ENCODE measurements at places on chromosomes 2 and 18. TPM values are rescaled to one million over a fixed set of nuclear protein-coding genes. Genes with fewer than 3 reads are reported as not detected.

SOWAHC gene
- total RNA-seq, result 0.92 TPM

DNA sequence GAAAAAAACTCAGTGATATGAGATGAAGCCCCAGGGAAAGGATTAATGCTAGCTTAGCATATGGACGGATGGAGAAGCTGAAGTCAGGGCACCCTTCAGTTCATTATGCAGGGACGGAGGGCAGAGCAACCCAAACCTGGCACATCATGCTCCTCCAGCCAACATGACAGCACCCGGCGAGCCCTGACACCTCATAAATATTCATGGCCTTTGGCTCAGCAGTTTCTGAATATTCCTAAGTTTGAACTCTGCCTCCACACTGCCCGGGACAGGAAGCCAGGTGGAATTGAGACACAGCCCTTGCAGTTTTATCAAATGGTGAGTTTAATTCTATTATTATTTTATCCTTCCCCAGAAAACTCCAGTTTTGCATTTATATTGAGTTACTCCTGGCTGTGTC is 87.3 kb upstream of the SH3BP4 start:
- H3K27ac ChIP-seq, result no peak overlapping the region
- H3K36me3 ChIP-seq, result no peaks in the 10 kb centered on the region
- no peaks in the 10 kb centered on the region for H3K4me1 ChIP-seq
- no peaks in the 10 kb centered on the region for H3K27me3 ChIP-seq
- H3K4me3 ChIP-seq, result no peak overlapping the region
- no peak for DNase-seq

DNA sequence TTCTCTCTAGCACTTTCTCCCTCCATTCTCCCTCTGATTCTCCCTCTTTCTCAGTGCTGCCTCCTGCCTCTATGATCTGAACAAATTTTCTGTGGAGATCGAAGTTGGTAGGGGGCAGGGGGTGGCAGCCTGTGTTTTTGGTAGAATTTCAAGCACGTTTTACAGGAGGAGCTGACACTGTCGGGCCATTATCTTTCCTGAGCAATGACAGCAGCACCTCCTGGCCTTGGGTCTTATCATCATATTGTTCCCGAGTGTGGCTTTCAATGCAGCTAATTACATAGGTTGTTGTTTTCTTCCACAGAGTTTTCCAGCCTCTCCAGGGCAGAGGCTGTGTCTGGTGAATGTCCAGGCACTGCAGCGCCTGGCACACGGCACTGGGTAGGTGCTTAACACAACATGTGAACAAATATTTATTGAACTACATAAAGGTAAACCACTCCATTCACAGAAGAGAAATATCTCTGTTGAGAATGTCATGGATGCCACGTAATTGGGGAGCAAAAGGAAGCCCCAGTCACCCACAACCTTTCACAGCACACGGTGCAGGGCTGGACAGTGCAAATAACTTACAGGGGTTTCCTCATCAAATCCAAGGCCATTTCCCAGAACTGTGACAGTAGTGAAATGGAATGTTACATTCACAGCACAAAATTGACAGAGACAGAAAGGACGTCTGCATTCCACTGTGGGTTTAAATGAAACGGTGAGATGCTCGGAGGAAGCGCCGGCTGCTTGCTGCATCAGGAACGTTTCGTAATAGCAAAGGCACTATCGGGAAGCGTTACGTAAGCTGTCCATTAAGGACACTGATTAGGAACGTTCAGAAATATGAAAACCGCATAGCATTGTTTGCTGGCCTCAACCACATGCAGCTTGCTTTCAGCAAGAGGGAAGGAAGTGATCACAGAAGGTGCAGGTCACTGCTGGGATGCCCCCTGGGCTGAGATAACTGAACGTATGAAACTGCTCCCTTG is 6.5 kb upstream of the KCNG2 start:
- peaks cover 58% of the 10 kb centered on the region for H3K27me3 ChIP-seq
- no peak overlapping the region for H3K27ac ChIP-seq
- no peaks in the 10 kb centered on the region for H3K36me3 ChIP-seq

GCG gene
- total RNA-seq, result not detected

- H3K4me3 ChIP-seq, result no peak overlapping the region
- H3K36me3 ChIP-seq, result no peaks in the 10 kb centered on the region
- DNase-seq, result no peak
- H3K4me1 ChIP-seq, result no peaks in the 10 kb centered on the region
Measured at GRCh38 chr18:62660691-62661090, 54.6 kb upstream of the PHLPP1 start.

DNA sequence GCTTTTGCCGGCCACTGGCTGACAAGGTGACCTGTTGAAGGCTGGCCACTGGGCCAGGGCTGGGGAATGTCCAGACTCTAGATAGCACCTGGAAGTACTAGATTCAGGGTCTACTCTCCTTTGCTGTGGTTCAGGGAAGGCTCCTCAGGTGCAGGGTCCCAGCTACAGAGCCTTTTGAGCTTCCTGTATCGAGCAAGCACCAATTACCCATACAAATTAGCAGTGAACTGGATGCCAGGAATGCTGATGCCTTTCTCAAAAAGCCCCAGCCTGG is 213.4 kb downstream of the CYP26B1 start:
- DNase-seq, result no peak
- peaks cover 12% of the 10 kb centered on the region for H3K4me1 ChIP-seq
- no peaks in the 10 kb centered on the region for H3K27me3 ChIP-seq
- H3K4me3 ChIP-seq, result no peak overlapping the region
- no peaks in the 10 kb centered on the region for H3K36me3 ChIP-seq

GRCh38 chr2:620471-621302 is 56.5 kb downstream of the TMEM18 start:
- no peaks in the 10 kb centered on the region for H3K4me1 ChIP-seq
- H3K36me3 ChIP-seq, result no peaks in the 10 kb centered on the region
- H3K4me3 ChIP-seq, result no peak overlapping the region
- H3K27ac ChIP-seq, result no peak overlapping the region
- no peaks in the 10 kb centered on the region for H3K27me3 ChIP-seq
- no peak for DNase-seq

DNA sequence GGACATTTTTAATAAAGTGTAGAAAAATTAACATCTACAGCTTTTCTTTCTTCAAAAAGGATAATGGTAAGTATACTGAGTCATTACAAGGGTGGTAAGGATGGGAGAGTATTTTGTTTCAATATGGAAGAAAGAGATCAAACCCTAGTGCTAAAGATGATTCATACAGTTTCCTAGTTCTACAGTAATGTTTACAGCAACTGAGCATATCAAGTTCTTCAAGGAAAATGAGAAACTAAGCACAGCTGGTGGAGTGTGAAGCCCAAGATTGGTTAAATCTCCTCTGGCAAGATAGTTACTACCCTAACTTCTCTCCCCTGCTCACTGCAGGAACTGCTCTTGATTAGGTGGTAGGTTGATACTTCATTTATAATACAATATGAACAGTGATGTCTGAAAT is 467.5 kb downstream of the XIRP2 start:
- H3K27me3 ChIP-seq, result no peaks in the 10 kb centered on the region
- H3K27ac ChIP-seq, result no peak overlapping the region
- DNase-seq, result no peak

DNA sequence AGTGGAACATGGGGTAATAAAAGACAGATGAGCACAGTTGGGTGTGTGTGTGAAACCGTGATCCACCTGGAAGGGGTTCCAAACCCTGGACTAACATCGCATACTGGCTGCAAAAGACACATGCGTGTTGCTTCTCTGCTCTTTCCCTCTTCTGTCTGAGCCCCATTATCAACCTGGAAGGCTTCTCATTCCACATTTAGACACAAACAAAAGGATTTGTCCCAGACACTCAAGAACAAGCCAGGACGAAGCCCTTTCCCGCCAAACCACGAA is 7.0 kb upstream of the SP9 start:
- H3K4me1 ChIP-seq, result peaks cover 18% of the 10 kb centered on the region
- H3K4me3 ChIP-seq, result no peak overlapping the region
- H3K36me3 ChIP-seq, result no peaks in the 10 kb centered on the region
- H3K27ac ChIP-seq, result no peak overlapping the region
- H3K27me3 ChIP-seq, result peaks cover 71% of the 10 kb centered on the region

- H3K4me1 ChIP-seq, result no peaks in the 10 kb centered on the region
- peaks cover 22% of the 10 kb centered on the region for H3K27me3 ChIP-seq
- H3K4me3 ChIP-seq, result no peak overlapping the region
- no peak overlapping the region for H3K27ac ChIP-seq
Measured at GRCh38 chr2:120672526-120673204, 63.0 kb upstream of the GLI2 start.

DNA sequence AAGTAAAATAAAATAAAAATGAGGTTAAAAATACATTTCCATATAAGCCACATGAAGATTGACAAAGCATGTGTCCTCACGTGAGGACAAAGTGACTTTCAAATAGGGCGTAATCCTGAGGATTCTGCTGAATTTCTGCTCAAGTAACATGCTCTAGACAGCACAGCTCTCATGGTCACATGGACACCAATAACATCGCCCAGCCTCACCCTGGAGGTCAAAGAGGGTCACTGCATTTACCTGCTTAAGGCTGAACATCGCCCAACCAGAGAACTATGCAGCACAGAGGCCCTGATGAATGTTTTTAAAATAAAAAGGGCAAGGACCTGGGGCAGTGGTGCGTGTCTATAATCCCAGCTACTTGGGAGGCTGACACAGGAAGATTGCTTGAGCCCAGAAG is 30.2 kb downstream of the TGFBRAP1 start:
- H3K27me3 ChIP-seq, result no peaks in the 10 kb centered on the region
- H3K4me1 ChIP-seq, result no peaks in the 10 kb centered on the region
- H3K4me3 ChIP-seq, result no peak overlapping the region
- H3K27ac ChIP-seq, result no peak overlapping the region

ZC3H8 gene
- total RNA-seq, result 6.9 TPM

IRS1 gene
- total RNA-seq, result 5.3 TPM

- no peaks in the 10 kb centered on the region for H3K36me3 ChIP-seq
- no peaks in the 10 kb centered on the region for H3K27me3 ChIP-seq
- DNase-seq, result no peak
- H3K4me3 ChIP-seq, result no peak overlapping the region
Measured at GRCh38 chr2:53964257-53964952, 6.4 kb downstream of the PSME4 start.

DQX1 gene
- total RNA-seq, result not detected
